ENCODE measurements at places on chromosomes 5 and 9. TPM values are rescaled to one million over a fixed set of nuclear protein-coding genes. Genes with fewer than 3 reads are reported as not detected.

GRCh38 chr9:37034305-37034937 lies 353 bp upstream of the PAX5 start:
- no peak for DNase-seq

GRCh38 chr5:156582193-156582598 lies 255.2 kb downstream of the SGCD start:
- no peak for DNase-seq

DNA sequence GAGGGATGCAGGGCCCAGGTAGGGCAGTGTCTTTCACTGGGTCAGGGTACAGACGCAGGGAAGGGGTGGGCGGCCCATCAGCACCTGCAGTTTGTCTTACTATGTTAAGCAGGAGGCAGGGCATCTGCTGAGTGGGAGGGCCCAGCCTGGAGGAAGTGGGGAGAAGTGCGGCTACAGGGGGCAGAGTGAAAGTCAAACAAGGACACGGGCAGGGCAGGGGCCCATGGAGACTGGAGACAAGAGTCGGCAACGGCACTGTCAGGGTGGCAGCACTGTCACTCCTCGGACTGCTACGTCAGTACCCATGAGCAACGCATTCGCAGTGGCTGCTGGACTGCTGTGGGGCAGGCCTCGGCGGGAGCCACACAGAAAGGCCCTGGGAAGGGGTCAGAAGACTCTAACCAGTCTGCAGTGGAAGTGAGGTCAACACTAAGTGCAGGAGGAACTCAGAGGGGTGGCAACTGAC lies 19.7 kb downstream of the CAMSAP1 start:
- DNase-seq = peak; percentile 69

DNA sequence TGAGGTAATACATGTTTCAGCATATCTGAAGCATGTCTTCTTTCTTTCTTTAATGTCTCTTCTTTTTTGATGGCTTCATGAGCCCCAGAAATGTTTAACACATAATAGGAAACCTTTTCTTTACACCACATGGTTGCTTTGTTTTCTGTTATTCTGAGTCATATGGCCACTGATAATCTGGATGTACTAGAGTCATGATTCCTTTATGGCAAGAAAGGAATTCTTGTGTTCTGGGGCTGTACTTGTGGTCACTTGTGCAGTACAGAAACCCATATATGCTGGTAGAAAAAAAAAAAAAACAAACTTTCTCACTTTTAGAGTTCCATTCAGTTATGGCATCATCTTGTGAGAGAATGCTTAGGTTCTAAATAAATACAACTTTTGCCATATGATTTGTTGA lies 1669.3 kb upstream of the CDH9 start:
- no peak for DNase-seq

DNA sequence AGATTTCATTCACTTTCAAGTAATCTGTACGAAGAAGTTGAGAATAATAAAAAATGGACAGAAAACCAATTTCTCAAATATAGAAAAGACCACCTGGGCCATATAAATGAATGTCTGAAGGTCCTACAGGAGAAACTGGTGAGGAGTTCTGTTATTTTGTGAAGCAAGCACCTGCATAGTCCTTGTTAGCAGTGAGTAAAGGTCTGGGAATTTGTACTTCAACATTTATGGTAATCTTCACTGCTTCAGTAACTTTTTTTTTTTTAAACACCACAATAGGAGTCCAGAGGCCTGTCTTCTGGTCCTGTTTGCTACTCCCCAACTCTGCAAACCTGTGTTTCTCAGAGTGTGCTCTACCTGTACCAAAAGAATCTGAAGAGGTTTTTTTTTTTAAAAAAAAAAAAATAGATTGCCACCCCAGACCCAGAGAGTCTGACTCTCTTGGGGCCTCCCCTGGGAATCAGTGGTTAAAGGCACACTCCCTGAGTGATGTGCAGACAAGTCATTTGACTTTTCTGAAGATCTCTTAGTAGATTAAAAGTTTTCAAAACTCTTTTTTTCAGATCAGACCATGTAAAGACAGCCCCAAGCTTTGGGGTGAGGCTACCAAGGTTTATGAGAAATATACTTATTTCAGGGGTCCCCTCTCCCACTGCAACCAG lies 55.5 kb downstream of the FAM81B start:
- DNase-seq = no peak

- no peak for DNase-seq
These were observed 7.4 kb downstream of the ZCCHC9 start for GRCh38 chr5:81308836-81309235.

DNA sequence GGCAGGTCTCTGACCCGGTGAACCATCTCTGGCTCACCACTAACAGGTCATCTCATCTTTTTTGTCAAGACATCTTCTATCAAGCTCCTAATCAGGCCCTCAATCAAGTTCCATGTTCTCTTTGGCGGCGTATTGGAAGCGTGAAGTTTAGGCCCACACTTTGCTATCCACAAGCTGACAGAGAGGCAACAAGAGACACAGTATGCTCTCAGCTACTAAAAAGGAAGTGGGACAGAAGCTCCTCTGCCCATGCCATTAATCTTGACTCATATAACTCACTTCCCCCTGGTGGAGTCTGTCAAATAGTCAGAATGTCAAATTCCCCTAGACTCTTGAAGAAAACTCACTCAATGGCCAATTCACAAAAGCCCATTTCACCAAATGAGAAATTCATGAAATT lies 77.6 kb upstream of the TMC1 start:
- no peak for DNase-seq

DNA sequence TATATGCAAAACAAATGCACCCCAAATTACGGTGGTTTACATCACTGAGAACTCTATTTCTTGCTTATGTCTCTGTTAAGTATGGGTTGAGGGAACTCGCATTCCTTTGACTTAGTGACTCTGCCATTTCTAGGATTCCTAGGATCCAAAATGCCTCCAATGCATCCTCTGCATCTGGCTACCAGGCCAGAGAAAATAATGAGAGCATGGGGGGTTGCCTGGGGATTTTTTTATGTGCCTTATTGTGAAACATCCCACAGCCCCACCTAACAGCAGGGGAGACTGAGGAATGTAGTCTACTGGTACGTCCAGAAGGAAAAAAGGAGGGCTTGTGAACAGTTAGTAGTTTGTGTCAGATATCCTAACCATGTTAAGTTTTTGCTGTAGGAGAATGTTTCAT lies 466.0 kb upstream of the ARRDC3 start:
- no peak for DNase-seq

- no peak for DNase-seq
These were observed 201.7 kb upstream of the OTULINL start for GRCh38 chr5:14379739-14380497.

- DNase-seq = no peak
These were observed 8.4 kb upstream of the MXD3 start for GRCh38 chr5:177319913-177320588.

DNA sequence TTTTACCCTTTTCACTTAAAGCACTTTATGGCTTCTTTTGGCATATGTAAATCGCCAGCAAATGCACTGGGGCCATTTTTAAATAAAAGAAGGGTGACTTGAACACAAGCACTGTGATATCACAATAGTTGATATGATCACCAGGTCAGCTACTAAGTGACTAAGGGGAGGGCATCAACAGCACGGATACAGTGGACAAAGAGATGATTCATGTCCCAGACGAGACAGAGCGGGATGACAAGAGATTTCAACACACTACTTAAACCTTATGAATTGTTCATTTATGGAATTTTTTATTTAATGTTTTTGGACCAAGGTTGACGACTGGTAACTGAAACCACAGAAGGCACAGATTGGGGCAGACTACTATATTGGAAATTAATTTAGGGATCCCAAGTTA lies 54.1 kb downstream of the RORB start:
- no peak for DNase-seq

GRCh38 chr9:95874989-95875304 lies 544 bp upstream of the ERCC6L2 start:
- DNase-seq = peak; percentile 49

GRCh38 chr9:90890146-90890810 lies 88.7 kb downstream of the SYK start:
- no peak for DNase-seq

DNA sequence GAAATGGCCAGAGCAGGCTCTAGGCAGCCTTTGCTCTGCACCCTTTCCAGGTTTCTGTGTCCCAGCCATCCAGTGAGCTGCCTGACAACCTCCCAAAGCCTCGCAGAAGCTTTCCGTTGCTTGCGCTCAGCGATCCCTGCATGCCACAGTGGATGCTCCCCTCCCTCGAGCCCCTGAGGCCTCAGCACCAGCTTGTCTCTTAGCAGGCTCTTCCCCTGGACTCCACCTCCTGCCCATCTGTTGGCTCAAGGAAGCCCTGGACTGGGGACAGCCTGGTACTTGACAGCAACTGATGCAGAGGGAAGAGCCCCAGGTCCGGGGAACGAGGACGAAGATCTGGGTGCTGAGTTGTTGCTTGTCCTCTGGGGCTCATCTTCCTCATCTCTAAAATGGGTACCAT lies 23.2 kb downstream of the TSPAN17 start:
- DNase-seq = no peak

GRCh38 chr5:69367697-69368279 lies 1.5 kb downstream of the AK6 start:
- no peak for DNase-seq

GRCh38 chr5:68433526-68433922 lies 218.0 kb downstream of the PIK3R1 start:
- DNase-seq = no peak

DNA sequence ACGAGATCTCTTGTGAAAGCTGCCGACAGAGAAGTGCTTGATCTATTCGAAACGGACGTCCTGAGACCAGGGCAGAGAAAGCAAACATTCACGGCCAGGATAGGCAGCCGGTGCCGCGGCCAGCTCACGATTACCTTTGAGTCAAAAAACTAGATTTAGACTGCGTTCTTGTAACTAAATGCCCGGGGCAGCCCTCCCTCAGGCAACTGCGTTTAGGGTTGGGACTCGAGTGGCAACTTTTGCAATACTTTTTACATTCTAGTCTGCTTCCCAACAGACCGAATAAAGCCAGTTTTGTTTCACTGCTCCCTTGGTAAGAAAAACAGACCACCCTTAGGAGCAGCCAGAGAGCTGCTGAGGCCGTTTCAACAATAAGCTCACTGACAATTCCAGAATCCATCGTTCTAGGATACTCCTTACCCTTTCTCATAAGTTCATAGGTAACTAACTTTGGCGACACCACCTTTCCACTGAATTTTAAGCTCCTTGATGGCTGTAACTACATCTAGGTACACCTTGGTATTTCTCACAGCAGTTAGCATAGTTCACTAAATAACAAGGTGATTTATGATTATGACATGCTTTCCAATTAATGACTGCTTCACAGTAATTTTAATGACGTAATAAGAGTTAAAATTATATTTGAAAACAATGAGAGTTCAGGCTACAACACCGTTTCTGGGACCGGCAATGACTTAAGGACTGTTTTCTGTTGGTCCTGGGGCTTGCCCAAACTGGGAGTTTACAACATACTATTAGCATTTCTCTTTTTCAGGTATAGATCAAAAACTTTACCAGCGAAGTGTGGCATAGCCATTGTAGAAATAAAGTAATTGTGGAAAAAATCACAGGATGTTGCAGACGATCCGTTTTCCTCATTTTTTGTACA lies 899 bp upstream of the RAPGEF6 start:
- peak; percentile 33 for DNase-seq

DNA sequence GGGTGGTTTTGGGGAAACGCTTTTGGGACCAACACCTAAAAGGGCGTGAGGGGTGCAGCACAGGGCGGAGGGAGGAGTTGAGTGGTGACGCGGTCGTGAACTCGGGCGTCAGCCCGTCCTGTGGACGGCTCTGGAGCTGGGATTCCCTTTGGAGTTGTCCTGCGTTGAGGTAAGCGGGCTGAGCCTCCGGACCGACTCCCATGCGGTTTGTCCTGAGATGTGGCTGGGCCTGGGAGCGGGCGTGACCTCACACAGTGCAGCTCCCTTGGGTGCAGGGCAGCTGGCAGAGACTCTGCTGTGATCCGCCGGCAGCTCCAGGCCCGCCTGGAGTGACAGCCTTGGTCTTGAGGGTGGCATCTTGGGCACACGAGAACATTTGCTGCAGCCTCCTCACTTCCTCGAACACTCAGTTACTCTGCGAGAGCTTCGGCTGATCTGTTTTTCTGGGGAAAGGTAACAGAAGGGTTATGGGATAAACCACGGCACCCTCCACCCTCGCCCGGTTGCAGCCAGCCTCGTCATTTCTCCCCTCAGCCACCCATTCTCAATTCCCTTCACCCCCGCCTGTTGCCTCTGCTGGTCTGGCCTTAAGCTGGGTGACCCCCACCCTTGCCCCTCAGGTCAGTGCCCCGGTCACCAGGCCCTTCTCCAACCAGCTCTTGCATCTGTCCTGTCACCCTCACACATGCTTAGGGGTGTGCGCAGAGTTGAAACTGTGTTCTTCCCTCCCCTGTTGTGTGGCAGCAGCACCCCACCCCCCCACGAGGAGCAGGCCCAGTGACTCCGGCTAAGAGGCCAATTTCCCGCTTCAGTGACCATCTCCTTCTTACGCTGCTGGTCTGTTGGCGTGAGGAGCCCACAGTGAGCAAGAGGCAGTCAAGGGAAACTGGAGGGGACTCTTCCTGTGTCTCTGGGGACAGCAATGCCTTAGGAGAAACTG lies 94.2 kb upstream of the COL5A1 start:
- DNase-seq = no peak

GRCh38 chr5:81183811-81184748 lies 49.0 kb upstream of the CKMT2 start:
- DNase-seq = no peak

- DNase-seq = no peak
These were observed 369.3 kb upstream of the IRX1 start for GRCh38 chr5:3226196-3226920.

DNA sequence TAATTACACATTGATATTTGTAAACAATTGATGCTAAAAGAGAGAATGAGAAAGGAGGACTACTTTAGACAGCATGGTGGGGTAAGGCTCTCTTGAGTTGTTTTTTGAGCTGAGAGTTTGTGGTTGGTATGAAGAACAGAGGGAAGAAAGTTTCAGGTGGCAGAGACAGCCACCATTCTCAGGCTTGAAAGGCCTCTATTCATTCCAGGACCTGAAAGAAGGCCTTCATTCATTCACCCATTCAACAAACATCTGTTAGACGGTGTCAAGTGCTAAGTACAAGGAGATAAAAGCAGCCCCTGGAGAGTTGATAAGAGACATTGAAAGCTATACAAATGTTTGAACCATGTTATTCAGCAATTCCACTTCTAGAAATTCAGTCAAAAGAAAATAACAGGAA lies 21.7 kb upstream of the ADAM19 start:
- DNase-seq = no peak

- no peak for DNase-seq
These were observed 386.5 kb upstream of the RFX3 start for GRCh38 chr9:3912280-3912679.

The CACNA1B gene
- total RNA-seq = not detected

The XPA gene
- 19.4 TPM for total RNA-seq

The PDZD2 gene
- total RNA-seq = 1.1 TPM

The F2RL1 gene
- 2.7 TPM for total RNA-seq

The LCN9 gene
- total RNA-seq = not detected

The SPEF2 gene
- total RNA-seq = 9.9 TPM
